ENCODE measurements at places on chromosomes 11 and 22. TPM values are rescaled to one million over a fixed set of nuclear protein-coding genes. Genes with fewer than 3 reads are reported as not detected.

GRCh38 chr11:66570079-66570849 lies 1.9 kb upstream of the CTSF start:
- DNase-seq: no peak

DNA sequence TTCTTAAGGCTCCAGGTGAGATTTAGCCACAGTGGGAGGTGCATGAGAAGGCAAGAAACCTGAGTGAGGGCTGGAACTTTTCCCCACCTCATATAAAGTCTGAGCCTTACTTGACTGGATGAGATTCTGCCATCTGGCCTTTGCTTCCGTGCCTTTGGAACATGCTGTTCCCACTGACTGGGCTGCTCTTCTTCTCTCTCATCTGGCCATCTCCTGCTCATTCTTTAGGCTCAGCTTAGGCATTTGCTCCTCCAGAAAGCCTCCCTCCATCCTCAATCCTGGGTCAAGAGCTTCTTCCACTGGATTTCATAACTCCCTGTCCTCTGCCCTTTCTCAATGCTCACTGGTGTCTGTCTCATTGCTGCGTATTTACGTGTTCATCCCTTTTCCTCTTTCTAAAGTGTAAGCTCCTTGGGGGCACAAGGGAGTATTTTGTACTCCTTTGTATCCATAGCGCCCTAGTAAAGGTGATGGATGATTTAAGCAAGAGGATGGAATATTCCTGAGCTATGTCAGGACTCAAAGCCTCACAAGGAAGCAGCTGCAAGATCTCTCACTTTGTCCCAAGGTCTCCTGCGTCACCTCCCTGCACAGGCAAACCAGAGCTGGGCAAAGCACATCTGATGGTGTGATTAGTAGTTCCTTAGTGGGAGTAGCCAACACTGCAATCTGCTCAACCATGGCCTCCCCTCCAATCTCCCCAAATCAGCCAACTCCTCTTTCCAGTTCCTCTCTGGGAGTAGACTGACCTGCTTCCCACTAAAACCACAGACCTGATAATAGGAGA lies 15.3 kb downstream of the HSPA8 start:
- no peak for DNase-seq

- no peak for DNase-seq
Measured at GRCh38 chr11:77267962-77268361, 33.5 kb downstream of the GDPD4 start.

DNA sequence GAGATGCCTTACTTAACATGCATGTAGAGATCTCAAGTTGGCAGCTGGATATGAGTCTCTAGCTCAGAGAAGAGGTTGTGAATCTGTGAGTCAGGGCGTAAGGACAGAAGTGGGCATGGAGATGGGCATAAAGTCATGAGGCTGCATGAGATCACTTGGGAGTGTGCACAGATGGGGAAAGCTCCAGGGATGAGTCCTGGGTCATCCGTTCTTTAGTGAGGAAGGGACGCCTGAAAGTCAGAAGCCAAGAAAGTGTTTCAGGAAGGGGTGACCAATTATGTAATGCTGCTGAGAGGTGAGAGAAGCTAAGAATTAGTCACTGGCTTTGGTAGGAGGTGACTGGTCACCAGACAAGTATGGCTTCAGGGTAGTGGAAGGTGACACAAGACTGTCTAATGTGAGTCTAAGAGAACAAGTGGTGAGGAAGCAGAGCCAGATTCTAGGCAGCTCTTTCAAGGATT lies 6.7 kb downstream of the ACP2 start:
- DNase-seq: no peak

DNA sequence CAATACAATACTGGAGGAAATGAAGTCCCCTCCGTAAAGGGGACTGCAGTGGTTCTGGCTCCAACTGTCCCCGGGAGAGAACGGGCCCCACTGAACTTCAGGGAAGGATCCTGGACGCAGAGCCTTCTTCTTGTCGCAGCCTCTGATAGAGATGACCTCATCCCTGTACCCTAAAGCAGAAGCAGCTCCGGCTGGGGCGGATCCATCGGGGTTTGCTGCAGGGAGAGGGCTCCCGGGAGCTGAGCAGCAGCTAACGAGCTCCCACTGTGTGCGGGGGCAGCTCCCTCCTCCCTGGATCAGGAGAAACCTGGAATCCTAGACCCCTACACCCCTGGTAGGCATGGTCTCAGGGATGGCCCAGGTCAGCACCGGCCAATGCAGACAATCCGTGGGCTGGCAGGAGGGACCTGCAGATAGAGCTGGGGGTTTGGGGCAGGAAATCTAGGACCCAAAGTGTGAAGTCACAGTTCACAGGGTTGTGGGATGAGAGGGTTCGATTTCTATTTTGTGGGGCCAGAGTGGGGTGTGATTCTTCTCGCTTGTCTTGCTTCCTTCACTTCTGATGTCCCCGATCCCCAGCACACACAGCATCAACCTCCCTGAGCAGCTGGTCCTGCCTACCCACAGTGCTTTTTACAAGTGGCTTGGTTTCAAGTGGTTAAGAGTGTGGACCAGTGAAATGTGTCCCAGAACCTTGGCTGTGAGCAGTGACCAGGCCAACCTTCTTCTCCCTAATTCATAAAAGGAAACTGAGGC lies 12.9 kb downstream of the KIAA0930 start:
- no peak for DNase-seq

DNA sequence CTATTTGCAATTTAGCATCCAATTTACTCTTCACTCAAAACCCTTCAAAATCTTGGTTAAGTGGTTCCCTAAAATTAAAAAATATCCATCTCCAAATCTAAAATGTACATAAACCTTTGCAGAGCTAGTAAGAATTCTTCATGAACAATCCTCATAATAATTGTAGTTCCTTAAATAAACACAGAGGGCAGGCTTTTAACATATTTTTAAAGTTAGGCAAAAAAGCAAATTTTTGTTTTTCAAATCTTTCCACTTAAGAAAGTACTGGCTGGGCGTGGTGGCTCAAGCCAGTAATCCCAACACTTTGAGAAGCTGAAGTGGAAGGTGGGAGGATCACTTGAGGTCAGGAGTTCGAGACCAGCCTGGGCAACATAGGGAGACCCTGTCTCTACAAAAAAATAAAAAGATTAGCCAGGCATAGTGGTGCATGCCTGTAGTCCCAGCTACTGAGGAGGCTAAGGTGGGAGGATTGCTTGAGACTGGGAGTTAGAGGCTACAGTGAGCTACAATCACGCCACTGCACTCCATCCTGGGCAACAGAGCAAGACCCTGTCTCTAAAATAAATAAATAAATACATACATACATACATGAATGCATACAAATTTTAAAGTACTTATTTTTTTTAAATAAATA lies 25.1 kb upstream of the PLAAT3 start:
- no peak for DNase-seq

GRCh38 chr11:123853038-123853437 lies 32.4 kb downstream of the TMEM225 start:
- no peak for DNase-seq

- no peak for DNase-seq
Measured at GRCh38 chr11:124867700-124868099, 2.5 kb downstream of the ROBO3 start.

GRCh38 chr11:97349201-97349600 lies 959.4 kb downstream of the JRKL start:
- DNase-seq: no peak

- no peak for DNase-seq
Measured at GRCh38 chr11:77886401-77886800, 65.5 kb downstream of the AAMDC start.

DNA sequence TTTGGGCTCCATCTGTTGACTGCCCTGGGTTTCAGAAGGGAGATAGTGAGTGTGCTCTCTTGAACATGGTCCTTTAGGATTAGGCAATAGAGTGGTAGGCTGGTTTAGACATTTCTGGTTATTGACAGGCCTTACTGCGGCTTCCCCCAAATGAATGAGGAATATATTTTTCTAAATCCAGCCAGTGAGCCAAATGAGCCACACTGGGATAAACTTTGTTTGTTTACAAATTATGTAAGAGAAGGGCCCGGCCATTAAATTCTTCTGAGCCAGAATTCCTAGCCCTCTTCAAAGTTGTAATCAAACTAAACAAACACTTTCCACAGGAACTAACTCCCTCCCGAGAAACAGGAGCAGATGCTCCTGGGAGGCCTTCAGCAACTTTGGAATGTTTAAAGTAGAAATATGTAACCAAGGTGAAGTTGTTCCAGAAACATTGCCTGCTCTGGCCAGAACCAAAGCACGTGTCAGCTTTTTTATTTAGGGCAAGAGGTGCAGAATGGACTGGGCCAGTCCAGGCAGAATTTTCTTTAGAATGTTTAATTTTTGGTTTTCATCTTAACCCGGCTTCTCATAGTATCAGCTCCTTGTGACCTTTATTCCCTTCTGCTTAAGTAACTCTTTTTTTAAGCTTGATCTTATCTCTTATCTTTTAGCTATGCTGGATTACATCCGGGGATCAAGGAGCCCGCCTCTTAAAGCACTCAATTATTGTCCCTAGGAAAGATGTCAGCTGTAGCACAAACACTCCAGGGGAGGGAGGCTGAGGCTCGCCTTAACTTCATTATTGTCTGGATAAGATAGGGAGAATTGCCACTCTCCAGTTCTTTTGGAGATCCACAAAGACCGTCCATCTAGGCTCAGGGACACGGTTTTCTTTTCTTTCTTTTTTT lies 28.7 kb downstream of the ZNRF3 start:
- DNase-seq: no peak

GRCh38 chr11:120424185-120424969 lies 87.2 kb upstream of the GRIK4 start:
- DNase-seq: no peak

GRCh38 chr11:48020092-48020755 lies 39.9 kb downstream of the PTPRJ start:
- no peak for DNase-seq

DNA sequence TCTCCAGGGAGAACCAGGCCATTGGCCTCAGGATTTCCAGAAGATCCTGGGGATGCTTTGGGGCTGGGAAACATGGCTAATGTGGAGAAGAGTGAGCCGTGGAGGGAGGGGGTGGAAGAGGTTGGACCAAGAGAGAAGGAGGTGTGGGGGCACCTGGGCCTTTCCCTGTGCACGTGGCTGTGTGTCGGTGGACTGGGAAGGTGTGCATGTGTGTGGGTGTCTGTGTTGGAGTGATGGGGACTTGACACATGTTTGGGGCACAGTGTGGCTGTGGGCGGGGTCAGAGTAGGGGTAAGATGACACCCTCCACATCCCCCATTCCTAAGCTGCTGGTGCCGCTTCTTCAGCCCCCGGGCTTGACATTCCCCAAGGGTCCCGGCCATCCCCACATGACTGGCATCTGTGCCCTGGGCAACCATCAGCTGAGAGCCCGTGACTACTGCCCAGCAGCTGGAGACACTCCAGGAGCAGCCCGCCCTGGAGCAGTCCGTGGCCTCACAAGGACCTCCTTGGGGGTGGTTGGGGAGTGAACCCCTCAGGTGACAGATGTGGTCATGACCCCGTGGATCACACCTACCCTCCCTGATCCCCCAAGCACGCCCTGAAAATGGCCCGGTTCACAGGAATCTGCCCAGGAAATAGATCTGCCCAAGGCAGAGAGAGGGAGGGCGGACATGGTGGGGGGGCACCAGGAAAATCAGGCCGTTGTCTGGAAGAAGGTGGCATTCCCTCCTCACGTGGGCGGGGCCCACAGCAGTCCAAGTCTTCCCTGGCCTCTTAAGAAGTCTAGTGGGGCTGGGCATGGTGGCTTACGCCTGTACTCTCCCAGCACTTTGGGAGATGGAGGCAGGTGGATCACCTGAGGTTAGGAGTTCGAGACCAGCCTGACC lies 34.8 kb upstream of the SOX10 start:
- no peak for DNase-seq

GRCh38 chr22:49637255-49637760 lies 190.4 kb downstream of the BRD1 start:
- DNase-seq: no peak

DNA sequence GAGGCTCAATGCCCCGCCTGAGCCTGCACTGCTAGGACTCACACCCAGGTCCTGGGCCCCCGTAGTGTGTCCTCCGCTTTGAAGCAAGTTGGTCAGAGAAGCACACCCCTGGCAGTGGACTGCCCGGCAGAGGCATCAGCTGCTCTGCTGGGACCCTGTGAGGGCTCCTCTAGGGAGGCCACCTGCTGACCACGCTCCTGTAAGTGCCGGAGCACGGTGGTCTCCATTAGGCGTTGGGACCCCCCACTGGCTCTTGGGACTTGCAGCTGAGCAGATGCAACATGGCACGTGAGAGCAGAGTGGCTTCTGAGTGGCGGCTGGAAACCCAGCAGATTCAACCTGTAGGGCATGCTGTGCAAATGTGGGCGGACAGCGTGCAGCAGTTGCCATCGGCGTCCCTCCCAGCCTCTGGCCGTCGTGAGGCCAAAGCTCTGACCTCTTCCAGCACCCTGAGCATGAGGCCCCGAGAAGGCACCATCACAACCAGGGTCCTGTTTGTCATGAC lies 16.9 kb downstream of the MRGPRG start:
- no peak for DNase-seq

GRCh38 chr11:118618991-118619375 lies 11.6 kb downstream of the PHLDB1 start:
- no peak for DNase-seq

DNA sequence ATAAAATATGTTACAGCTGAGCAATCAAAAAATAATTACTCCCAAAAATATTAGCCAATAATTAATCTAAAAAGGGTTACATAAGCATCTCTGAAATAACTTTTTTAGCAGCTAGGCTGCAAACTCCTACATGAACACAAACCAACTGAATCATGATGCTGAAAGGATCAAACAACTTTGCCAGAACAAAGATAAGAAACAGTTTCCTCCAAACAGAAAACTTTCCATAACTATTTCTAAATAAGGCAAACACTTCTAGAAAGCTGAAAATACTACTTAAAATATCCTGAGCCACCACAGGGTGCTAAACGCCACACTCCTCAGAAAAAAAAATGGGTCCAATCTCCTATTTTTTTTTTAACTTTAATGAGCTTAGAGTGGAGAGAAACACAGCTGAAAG lies 68.6 kb upstream of the ARHGAP32 start:
- DNase-seq: no peak

- DNase-seq: no peak
Measured at GRCh38 chr22:30265131-30265720, 1.4 kb downstream of the OSM start.

GRCh38 chr11:11135820-11136476 lies 217.1 kb downstream of the CSNK2A3 start:
- no peak for DNase-seq

GRCh38 chr22:39728236-39728860 lies 157.8 kb downstream of the CACNA1I start:
- DNase-seq: no peak

The CADM1 gene
- total RNA-seq: 0.90 TPM

The MAPK8IP2 gene
- 0.20 TPM for total RNA-seq

The DAGLA gene
- 0.11 TPM for total RNA-seq

The CYB5R2 gene
- total RNA-seq: 0.80 TPM

The NUDT8 gene
- total RNA-seq: 26.2 TPM

The DGCR6L gene
- total RNA-seq: 48.4 TPM

The GRIK4 gene
- total RNA-seq: not detected

The P2RY2 gene
- not detected for total RNA-seq

The THOC5 gene
- total RNA-seq: 64.1 TPM

Measured in CD8-positive, alpha-beta memory T cell (primary cell).